ENCODE measurements at places on chromosomes 2 and 18. TPM values are rescaled to one million over a fixed set of nuclear protein-coding genes. Genes with fewer than 3 reads are reported as not detected.

ZNF385B gene
- polyA plus RNA-seq, result not detected

EMILIN2 gene
- 1.2 TPM for polyA plus RNA-seq

LRRC30 gene
- not detected for polyA plus RNA-seq

MROH2A gene
- polyA plus RNA-seq, result not detected

SLC11A1 gene
- not detected for polyA plus RNA-seq

ACOXL gene
- polyA plus RNA-seq, result not detected

PELI1 gene
- polyA plus RNA-seq, result 3.3 TPM

SERPINB10 gene
- not detected for polyA plus RNA-seq

GPR55 gene
- not detected for polyA plus RNA-seq

IL36B gene
- not detected for polyA plus RNA-seq

TGFA gene
- not detected for polyA plus RNA-seq

DDX18 gene
- polyA plus RNA-seq, result 42.1 TPM

UGT1A4 gene
- not detected for polyA plus RNA-seq

LYPD1 gene
- polyA plus RNA-seq, result 64.7 TPM

SCYGR4 gene
- polyA plus RNA-seq, result not detected

SPATS2L gene
- 361 TPM for polyA plus RNA-seq

VWC2L gene
- polyA plus RNA-seq, result 0.04 TPM

GRHL1 gene
- polyA plus RNA-seq, result 0.64 TPM

GPR45 gene
- not detected for polyA plus RNA-seq

FAHD2B gene
- polyA plus RNA-seq, result 3.4 TPM

GPC1 gene
- 46.8 TPM for polyA plus RNA-seq
